Neural progenitor cell (in vitro differentiated cells): ENCODE measurements at places on chromosomes 6 and 20. TPM values are rescaled to one million over a fixed set of nuclear protein-coding genes. Genes with fewer than 3 reads are reported as not detected.

- DNase-seq = no peak
- H3K27me3 ChIP-seq = no peaks in the 10 kb centered on the region
- H3K27ac ChIP-seq = no peak overlapping the region
- no peaks in the 10 kb centered on the region for H3K4me1 ChIP-seq
- H3K36me3 ChIP-seq = no peaks in the 10 kb centered on the region
Measured at GRCh38 chr6:16092140-16092539, 36.7 kb upstream of the MYLIP start.

DNA sequence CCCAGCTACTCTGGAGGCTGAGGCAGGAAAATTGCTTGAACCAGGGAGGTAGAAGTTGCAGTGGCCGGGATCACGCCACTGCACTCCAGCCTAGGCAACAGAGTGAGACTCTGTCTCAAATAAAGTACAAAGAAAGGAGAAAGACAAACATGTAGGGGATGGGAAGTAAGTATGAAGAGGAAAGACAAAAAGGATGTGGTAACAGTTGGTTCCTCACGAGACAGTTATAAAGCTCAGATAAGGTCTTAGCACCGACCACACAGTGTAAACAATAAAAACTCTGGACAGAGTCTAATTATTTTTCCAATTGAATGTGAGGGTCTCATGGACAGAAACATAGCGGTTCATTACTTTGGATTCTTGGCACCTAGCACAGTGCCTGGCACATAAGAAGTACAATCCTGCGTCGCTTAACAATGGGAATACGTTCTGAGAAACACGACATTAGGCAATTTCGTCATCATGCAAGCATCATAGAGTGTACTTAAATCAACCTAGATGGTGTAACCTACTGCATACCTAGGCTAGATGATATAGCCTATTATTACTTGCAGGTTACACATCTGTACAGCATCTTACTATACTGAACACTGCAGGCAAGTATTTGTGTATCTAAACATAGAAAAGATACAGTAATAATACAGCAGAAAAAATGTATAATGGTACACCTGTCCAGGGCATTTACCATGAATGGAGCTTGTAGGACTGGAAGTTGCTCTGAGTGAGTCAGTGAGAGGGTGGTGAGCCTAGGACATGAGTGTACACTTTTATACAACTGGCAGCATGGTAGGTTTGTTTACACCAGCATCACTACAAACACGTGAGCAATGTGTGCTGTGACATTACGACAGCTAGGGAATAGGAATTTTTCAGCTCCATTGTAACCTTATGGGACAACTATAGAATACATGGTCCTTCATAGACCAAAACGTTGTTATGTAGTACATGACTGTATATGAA lies 38.2 kb downstream of the MBOAT1 start:
- DNase-seq = no peak
- no peak overlapping the region for H3K4me3 ChIP-seq
- no peaks in the 10 kb centered on the region for H3K36me3 ChIP-seq
- H3K27ac ChIP-seq = no peak overlapping the region

GRCh38 chr6:18693881-18694280 lies 306.7 kb downstream of the RNF144B start:
- peaks cover 4% of the 10 kb centered on the region for H3K4me1 ChIP-seq
- no peaks in the 10 kb centered on the region for H3K27me3 ChIP-seq
- no peaks in the 10 kb centered on the region for H3K36me3 ChIP-seq
- no peak overlapping the region for H3K4me3 ChIP-seq
- no peak overlapping the region for H3K27ac ChIP-seq

DNA sequence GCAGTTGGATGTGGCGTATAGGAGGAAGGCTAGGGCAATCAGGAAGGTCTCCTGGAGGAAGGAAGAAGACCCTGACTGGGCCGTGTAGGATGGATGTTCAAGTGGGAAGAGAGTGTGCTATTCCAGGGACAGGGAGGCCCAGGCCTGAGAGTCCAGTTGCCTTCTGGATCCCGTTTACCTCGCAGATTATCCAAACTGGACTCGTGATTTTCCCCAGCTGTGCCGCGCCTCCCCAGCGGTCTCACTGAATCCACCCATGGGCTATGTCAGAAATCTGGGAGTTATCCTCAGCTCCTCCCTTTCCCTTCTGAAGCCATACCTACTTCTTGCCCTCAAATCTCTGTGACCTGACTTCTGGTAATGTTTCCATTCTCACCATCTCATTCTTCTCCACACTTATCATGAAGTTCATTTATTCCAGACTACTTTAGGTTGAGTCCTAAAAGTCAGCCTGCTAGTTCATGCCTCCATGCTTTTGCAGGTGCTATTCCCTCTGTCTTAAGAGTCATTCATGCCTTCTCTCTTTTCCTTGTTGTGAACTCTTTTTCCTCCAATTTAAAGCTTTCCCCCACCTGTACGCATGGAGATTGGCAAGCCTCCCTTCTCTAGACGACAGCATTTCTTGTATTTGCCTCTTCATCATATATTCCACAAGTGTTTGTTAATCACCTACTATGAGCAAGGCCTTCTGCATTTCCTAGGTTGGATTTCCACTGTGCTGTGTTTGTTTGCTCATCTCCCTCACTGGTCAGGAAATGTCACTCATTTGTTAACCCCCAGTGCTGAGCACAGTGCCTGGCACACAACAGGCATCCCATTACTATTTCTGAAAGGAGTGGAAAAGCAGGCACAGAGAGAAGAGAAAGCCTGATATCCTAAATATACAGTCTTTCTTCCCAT lies 2.7 kb downstream of the SDCBP2 start:
- no peaks in the 10 kb centered on the region for H3K27me3 ChIP-seq
- peaks cover 4% of the 10 kb centered on the region for H3K4me1 ChIP-seq
- no peak overlapping the region for H3K27ac ChIP-seq

DNA sequence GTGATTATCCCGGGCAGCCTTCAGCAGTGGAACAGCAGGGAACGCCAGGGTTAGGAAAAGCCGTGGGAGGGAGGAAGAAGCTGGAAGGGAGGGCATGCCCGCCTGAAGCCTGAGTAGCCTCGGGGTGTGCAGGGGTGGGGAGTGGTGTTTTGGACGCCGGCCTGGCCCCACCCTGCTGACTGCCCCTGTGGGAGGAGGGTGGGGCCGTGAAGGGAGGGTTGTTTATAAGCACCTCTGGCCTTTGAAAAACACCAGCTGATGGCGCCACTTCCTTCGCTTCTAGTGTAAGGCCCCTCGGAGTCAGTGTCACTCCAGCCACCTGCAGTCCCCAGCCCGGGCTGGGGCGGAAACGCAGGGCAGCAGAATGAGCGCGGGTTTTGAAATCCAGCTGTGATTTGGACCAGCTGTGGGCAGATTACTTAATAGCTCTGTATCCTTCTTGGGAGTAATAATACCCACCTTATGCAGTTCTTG lies 52.8 kb upstream of the BMP6 start:
- H3K27ac ChIP-seq = no peak overlapping the region
- H3K36me3 ChIP-seq = no peaks in the 10 kb centered on the region
- H3K4me1 ChIP-seq = no peaks in the 10 kb centered on the region
- DNase-seq = peak; percentile 81

- no peak overlapping the region for H3K27ac ChIP-seq
- no peaks in the 10 kb centered on the region for H3K27me3 ChIP-seq
- no peak overlapping the region for H3K4me3 ChIP-seq
- DNase-seq = no peak
- H3K4me1 ChIP-seq = no peaks in the 10 kb centered on the region
- no peaks in the 10 kb centered on the region for H3K36me3 ChIP-seq
Measured at GRCh38 chr6:133906050-133906449, 17.1 kb downstream of the TCF21 start.

Gene CTAGE9
- not detected in 2 replicates for total RNA-seq

Gene ZNF334
- 29.0 and 45.9 TPM in 2 replicates for total RNA-seq
